NCI-H748 treated with DMSO at 0.1 percent for 48 hours (cell line): ENCODE measurements at places on chromosomes 11 and 22.

GRCh38 chr11:113556036-113556435 is 80.8 kb upstream of the DRD2 start:
- no peak for DNase-seq

GRCh38 chr11:90391756-90392155 is 168.9 kb upstream of the CHORDC1 start:
- no peak for DNase-seq

DNA sequence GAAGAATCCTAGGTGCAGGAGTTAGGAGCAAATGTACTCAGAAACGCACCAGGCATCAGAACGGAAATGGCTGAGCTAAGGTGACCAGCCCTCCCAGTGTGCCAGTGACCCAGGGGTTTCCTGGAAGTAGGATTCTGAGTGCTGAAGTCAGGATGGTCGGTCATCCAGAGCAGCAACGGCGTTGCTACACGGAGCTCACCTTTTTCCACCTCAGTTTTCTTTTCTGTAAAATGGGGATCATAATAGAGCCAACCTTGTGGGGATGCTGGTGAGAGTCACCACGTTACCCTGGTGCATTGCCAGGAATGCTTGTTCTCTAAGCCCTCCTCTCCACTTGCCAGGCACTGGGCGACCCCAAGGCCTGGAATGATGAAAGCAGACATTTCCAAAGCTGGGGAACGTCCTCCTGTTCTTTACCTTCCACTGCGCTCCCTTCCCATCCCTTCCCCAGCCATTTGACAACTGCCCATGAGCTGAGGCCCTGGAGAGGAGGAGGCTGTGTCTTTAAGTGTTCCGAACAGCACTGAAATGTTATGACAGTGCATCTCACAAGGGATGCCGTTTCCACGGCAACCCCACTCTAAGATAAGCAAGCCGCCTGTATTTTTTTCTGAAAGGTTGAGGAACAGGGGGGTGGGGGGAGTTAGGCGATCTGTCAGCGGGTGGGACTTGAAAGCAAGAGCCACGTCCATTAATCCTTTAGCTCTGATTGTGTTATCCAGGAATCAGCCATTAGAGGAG is 66.8 kb downstream of the TSPAN18 start:
- no peak for DNase-seq

GRCh38 chr22:50567721-50568252 is 5.1 kb upstream of the SYCE3 start:
- DNase-seq = no peak

DNA sequence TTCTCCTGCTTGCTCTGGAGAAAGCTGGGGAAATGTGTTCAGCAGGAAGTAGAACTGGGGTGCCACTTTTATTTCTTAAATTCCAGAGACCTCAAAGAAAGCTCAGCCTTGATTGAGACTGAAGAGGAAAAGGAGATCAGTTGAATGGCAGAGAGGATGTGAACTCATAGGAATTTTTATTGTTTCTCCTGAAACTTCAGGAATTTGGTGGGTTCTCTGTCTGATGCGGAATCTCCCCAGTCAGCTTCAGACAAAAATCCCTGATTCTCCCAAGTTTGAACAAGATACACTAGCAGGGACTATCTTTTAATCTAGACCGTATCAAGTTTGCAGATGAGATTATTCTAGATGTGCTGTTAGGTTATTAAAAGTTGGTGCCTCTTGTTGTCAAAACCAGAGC is 23.0 kb downstream of the EHF start:
- DNase-seq = no peak

- no peak for DNase-seq
Observed at GRCh38 chr11:103110391-103110790, 1.2 kb downstream of the DYNC2H1 start.

DNA sequence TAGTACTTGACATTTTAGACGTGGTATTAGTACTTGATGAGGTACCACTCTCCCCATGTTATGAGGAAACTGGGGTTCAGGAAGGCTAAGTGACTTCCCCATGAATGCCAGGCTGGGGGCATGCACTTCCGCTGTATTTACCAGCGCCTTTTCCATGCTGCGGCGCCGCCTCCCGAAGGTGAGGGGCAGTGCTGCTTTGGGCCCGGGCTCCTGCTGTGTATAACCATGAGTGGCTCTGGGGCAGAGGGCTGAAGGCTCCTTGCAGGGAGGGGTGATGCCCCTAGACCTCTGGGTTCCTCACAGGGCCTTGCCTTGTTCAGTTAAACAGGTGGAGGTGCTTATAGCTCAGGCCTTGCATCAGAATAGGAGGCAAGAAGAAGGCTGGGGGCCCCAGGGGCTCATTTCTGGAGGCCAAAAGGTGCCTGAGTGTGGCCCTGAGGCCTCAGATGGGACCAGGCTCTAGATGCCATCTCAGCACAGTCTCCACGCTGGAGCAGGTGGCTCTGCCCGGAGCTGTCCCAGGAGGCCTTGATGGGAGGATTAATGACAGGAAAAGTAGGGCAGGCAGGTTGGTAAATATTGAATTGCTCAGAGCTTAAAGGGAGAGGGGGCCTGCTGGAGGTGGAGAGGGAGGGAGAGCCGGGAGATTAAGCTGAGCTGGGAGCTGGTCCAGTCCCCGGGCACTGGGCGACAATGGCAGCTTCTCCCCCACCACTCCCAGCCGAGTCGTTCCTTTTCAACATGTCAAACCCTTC is 129.6 kb downstream of the CEP164 start:
- peak; percentile 1 for DNase-seq

- no peak for DNase-seq
Observed at GRCh38 chr11:13277768-13278608, at the start of gene BMAL1. Gene BMAL1, plus strand, starts transcription at chr11:13277790. Its CDS starts 76,519 bp downstream, at chr11:13354309.

DNA sequence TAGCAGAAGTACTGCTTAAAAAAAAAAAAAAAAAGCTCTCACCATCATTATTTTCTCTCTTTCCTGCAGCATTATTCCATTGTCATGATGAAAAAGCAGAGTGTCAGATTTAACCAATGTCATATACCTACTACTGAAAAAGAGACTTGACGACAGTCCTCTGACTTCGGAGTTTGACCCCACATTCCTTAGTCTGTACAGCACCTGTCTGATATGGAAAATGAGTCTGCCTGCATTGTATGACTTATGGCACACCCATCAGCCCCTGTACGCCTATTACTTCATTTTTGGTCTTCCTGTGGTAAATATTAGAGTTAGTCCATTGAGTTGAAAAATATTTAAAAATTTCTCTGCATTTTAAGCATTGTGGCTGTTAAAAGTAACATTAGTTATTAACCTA is 54.5 kb upstream of the NOX4 start:
- no peak for DNase-seq

DNA sequence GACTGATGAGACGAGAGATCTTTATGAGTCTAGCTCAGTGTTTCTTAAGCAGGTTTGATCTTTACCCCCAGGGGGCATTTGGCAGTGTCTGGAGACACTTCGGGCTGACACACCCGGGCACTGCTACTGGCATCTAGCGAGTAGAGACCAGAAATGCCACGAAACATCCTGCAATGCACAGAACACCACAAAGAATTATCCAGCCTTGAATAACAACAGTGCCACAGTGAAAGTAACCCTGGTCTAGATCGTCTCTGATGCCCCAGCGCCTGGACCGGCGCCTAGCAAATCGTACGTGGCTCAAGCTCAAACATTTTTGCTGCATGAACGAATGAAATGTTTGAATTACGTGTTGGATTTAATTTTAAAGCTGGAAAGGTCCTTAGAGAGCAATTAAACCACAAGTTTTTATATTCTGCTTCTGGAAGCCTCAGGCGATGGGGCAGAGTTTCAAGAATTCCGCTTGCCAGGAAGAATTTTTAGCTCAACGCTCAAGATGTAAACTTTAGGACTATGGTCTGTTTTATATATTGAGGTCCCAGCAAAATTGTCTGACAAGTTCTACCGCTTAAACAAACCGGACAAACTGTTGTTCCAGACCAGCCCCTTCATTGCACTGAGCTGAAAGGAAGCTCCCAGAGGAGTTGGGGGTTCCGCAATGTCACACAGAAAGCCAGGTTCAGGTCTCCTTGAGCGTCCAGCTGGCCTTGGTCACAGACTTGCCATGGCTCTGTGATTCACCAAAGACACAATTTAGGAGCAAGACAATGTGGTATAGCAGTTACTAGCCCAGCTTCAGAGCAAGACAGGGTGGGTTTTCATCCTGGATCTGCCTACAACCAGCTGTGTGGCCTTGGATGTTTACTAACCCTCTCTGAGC is 44.2 kb upstream of the SMTN start:
- DNase-seq = no peak

DNA sequence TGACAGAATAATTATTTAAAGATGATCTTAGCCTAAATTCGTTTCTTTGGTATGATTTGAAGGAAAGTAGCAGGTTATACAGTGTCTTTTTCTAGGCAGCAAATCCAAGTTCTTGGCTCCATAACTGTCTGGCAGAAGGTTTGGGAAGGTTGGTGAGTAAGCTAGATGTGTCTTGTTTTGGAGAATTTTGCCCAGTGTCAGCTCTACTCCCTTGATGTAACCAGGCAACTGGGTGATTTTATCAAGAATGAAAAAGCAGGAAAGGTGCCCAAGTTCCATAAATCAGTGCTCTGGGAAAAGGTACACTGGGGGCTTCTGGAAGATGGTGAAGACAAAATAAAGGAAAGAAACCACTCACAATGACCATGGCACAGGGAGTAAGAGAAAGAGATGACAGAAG is 71.5 kb upstream of the USP47 start:
- DNase-seq = no peak

- no peak for DNase-seq
Observed at GRCh38 chr11:126352163-126352562, 3.3 kb upstream of the ST3GAL4 start.

DNA sequence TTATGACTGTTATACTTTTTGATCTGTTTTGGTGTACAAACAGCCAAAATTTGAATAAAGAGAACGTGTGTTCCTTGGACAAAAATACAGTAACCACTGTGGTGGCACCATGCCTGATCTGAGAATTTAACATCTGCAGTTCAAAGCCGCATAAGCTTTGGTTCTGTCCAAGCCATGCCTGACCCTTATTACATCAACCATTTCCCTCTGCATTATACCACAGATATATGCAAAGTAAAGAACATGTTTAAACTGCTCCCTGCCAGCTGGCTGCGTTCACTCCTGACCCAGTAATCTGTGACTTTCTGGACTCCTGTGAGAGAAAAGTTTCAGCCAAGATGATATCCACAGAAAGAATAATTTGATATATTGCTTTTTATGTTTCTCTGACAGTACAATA is 890.5 kb upstream of the ANO3 start:
- no peak for DNase-seq

GRCh38 chr22:17792299-17792698 is 18.0 kb upstream of the BID start:
- DNase-seq = no peak

DNA sequence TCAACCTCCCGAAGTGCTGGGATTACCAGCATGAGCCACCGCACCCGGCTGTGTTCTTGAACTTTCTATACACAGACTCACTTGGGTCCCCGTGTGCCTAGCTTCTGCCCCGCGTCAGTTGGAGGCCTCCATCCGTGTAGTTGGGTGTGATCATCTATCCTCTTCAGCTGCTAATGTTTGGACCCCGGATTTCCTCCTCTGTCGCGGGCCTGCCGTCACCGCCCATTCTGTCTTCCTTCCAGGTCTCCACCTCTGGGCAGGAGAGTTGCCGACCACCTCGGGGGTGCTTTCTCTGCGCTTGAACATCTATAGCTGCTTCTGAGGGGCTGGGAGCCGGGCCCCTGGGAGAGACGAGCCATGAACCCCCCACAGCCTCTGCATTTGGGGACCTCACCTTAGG is 5.5 kb downstream of the CDC42EP1 start:
- DNase-seq = no peak

GRCh38 chr11:66696146-66696545 is 18.5 kb upstream of the RBM4B start:
- DNase-seq = no peak

- peak; percentile 16 for DNase-seq
Observed at GRCh38 chr11:94741022-94741679, 27.0 kb upstream of the AMOTL1 start.
